ENCODE measurements at places on chromosomes 1 and 21.

DNA sequence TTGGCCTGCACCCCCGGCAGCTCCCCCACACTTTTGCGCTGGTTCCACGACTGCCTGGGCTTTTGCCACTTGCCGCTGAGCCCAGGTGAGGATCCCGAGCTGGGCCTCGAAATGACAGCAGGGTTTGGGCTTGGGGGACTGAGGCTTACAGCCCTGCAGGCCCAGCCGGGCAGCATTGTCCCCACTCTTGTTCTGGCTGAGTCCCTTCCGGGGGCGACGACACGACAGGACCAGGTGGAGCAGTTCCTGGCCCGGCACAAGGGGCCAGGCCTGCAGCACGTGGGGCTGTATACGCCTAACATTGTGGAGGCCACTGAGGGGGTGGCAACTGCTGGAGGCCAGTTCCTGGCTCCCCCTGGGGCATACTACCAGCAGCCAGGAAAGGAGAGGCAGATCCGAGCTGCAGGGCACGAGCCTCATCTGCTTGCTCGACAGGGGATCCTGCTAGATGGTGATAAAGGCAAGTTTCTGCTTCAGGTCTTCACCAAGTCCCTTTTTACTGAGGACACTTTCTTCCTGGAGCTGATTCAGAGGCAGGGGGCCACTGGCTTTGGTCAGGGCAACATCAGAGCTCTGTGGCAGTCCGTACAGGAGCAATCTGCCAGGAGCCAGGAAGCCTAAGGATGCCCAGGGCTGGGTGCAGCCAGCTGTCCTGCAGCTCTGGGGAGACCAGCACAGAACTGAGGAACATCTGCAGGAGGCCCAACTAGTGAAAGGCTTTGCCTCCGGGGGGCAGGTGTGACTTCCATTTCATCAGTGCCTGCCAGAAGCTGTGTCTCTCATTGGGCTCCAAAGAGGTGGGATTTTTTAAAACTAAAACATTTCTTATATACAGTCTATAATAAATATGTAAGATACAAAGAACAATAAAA lies 1.2 kb downstream of the HPDL start:
- no peak for DNase-seq

- no peak for DNase-seq
Measured at GRCh38 chr1:41545996-41546832, 61.7 kb upstream of the EDN2 start.

DNA sequence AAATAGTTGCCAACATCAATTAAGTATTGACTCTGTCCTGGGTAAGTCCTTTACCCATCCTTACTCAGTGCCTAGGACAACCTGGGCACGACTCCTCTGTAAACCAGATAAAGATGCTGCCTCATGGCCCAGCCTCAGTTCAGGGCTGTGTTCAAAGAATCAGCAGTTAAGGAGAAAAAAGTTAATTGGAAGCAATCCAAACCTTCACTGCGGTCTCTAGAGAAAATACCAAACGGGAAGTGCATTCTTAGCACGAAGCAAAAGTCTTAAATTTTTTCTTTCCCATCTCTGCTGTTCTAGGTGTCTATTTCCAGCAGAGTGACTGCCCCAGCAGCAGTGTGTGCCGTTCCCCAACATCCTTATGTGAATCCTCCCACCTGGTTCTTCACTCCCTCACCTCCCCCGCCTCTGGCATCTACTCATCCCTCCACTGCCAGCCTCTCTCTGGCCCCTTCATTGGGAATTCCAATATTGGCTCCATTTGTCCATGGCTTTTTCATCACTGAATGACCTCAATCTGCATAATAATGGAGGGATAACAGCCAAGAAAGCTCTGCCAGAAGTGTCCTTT lies 23.2 kb downstream of the KANK4 start:
- DNase-seq, result no peak

GRCh38 chr1:244865028-244865371 lies 657 bp upstream of the HNRNPU start:
- no peak for DNase-seq

DNA sequence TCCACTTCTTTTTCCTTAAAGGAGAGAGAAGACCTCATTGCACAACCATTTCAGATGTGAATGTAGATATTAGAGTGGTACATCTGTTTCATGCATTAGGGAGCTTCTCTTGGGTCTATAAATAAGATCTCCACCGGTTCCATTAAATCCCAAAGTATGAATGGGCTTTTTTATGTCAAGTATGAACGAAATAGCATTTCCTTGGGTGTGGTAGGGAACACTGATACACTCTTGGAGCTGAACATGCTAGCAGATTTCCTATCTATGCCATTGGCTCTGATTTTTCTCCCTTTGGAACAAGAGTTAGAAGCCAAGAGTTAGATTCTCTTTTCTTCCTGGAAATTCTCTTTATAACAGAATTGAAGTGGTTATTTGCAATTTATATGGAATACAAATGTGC lies 245.6 kb upstream of the ADAMTS5 start:
- DNase-seq, result no peak

GRCh38 chr21:30194701-30195299 lies 21.1 kb downstream of the CLDN8 start:
- DNase-seq, result no peak

DNA sequence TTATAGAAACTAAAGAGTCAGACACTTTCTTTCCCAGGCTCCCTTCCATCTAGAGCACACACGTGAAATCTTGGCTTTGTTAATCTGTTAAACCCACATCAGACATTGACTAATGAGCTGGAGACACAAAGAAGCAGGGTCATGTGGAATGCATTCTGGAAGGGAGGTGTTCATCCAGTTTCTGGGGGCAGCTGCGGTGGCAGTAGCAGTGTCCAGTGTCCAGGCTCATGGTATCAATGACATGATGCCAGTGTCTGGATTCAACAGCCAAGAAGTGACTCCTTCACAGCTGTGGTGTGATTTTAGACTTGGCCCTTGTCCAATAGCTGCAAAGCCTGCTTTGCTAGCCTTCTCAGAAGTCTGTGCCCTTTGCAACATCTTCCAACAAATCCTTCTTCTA lies 95.2 kb downstream of the NTPCR start:
- no peak for DNase-seq

GRCh38 chr1:116478621-116479020 lies 92.2 kb downstream of the CD58 start:
- no peak for DNase-seq

DNA sequence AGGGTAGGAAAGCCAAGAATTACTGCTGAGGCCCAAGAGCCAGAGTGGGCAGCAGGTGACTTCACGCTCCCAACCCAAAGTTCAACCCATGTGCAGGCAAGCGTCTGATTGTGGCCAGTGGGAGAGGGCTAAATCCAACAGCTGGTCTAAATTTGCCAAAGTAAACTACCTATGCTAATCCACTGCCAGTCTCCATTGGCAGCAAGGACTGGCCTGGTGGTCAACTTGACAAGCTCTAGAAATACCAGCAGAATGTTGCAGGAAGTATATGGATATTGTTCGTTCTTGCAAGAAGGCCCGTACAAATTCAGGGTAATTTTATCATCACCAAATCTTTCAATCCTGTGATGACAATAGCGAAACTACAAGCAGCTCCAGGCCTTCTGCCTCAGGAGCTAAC lies 1.5 kb downstream of the TMEM63A start:
- DNase-seq, result no peak

DNA sequence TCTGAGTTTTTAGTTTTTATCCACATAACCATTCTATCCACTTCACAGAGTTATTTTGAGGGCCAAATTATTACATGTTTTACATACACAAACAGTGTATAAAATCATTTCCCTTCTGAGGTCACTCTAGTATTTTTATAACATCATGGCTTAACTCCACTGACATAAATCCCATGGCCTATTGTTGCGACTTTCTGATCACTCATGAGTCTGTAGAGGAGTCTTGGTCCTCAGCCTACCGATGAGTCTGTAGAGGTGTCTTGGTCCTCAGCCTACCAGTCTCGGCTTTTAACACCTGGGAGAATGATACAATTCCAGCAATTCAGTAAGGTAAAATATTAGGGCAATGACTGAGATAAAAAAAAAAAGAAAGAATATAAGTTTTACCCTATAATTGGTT lies 483.7 kb downstream of the USP25 start:
- DNase-seq, result no peak

GRCh38 chr1:119147661-119148090 lies 7.2 kb upstream of the WARS2 start:
- DNase-seq, result no peak

DNA sequence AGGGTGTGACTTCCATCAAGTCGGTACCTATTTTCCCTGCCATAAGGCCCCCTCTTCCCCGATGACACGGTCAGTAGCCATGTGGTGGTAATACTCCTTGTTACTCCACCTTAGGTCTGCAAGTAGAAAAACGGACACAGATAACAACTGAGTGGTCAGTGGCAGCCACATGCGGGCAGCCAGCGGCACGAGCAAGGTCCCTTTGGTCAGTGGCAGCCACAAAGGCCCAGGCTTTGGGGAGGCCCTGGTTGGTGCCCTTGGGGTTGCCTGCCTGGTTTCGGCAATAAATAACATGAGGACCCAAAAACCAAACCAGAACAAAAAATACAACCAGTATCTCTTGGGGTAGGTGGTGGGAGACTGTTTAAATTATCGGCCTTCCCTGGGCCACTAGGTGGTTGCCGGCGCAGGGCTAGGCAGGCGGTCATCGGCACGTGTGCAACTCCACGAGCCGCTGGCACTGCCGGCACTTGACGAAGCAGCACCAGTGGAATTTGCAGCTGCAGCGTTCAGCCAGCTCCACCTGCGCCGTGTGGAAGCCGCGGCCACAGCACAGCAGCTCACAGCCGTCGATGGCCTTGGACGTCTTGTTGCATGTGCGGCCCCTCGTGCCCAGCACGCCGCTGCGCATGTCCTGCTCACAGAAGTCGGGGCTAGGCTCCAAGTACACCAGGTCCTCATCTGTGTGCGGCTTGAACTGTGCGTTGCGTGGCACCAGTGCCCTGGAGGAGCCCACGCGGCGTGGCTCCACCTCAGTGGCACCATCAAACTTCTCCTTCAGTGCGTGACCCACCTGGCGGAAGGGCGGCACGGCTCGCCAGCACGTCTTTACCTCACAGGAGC lies 23.1 kb downstream of the WNT4 start:
- DNase-seq, result no peak

GRCh38 chr21:25558123-25558522 lies 49.2 kb downstream of the MRPL39 start:
- no peak for DNase-seq

DNA sequence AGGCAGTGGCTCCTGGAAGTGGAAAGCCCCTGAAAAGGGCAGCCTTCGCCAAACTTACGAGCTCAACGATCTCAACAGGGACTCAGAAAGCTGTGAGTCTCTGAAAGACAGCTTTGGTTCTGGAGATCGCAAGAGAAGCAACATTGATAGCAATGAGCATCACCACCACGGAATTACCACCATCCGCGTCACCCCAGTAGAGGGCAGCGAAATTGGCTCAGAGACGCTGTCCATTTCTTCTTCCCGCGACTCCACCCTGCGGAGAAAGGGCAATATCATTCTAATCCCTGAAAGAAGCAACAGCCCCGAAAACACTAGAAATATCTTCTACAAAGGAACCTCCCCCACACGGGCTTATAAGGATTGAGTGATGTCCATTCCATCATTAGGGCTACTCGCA lies 42.4 kb downstream of the PLPPR4 start:
- DNase-seq, result no peak

- DNase-seq, result no peak
Measured at GRCh38 chr1:199356561-199356960, 670.9 kb upstream of the NR5A2 start.

DNA sequence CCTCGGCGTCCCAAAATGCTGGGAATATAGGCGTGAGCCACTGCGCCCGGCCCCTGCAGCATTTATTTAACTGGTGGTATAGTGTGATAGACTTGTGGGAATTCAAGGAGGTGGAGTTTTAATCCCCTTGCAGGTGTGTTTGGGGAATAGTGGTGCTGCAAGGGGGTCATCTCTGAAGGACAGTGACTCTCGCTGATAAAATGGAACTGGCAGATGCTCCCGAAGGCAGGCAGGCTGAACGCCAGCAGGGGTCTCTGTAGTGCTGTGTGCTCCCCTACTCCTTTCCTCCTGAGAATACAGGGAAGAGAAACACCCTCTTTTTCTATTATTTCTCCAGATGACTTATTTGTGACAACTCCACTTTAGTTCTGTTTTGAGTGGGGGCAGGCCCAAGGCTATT lies 4.0 kb downstream of the OSCP1 start:
- DNase-seq, result no peak

DNA sequence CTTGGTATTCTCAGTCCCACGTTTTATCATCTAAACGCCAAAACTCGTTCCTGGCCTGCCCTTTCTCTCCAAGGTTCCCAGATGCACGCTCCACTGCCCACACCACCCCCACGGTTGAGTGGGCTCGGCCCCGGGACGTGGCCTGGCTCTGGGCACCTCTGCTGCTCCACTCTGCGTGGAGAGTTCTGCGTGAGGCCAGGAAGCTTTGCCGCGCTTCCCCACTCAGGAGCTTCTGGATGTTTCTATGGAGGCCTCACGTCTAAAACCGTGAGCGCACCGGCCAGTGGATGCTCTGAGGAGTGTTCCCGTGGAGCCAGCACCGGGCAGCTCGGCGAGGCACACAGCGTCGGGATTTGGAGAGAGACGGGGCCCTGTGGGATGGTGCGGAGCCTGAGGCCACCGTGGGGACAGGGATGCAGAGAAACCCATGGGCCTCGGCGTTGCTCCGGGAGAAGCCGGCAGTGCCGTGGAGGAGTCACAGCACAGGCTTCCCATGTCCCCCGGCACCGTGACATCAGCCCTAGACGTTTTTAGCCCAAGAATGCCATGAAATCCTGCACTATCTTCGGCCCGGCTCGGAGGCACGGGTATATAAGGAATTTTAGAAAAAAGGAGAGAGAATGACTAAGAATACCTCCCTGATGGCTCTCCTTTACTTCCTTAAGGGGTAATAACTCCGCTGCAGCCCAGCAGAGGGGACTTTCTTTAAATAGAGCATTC lies 125.9 kb downstream of the PRDM16 start:
- DNase-seq, result no peak

Data from vagina (tissue), 2 donors.